Stimulated activated CD4-positive, alpha-beta T cell treated with anti-CD3 and anti-CD28 coated beads, Interleukin-1b, Interleukin-23, amount 100 ng/mL, for 1 hour (primary cell): ENCODE measurements at places on chromosomes 11 and 22.

GRCh38 chr11:24497831-24498230, 978 bp downstream of the LUZP2 start:
- no peak for DNase-seq

GRCh38 chr11:19976281-19976941, 183.9 kb downstream of the DBX1 start:
- no peak for DNase-seq

DNA sequence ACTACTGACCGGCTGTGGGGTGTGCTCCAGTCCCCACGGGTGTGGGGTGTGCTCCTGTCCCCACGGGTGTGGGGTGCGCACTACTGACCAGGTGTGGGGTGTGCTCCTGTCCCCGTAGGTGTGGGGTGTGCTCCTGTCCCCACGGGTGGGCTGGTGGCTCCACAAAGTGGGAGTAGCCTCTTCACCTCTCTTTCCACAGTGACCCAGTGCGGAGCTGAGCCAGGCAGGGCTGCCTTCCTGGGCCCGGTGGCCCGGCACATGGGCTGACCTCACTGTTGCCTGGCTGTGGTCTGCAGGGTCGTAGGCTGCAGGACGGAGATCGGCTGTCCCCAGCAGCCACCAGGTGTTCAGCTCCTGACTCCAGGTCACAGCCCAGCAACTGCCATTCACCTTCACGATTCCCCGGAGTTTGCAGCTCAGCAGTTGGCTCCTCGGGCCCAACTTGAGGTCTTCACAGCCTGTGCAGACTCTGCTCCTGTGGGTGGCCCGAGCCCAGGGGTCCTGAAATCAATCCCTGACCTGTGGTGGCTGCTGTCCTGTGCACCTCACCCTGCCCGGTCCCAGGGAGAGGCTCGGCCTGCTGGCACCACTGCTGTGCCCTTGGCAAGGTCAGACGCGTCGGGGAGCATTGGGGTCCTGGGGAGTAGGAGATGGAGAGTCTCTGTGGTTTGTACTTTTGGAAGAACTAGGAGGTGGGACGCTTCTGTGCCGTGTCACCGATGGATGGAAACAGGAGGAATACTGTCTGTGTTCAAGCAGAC, 414.3 kb downstream of the TBC1D22A start:
- DNase-seq, result no peak

DNA sequence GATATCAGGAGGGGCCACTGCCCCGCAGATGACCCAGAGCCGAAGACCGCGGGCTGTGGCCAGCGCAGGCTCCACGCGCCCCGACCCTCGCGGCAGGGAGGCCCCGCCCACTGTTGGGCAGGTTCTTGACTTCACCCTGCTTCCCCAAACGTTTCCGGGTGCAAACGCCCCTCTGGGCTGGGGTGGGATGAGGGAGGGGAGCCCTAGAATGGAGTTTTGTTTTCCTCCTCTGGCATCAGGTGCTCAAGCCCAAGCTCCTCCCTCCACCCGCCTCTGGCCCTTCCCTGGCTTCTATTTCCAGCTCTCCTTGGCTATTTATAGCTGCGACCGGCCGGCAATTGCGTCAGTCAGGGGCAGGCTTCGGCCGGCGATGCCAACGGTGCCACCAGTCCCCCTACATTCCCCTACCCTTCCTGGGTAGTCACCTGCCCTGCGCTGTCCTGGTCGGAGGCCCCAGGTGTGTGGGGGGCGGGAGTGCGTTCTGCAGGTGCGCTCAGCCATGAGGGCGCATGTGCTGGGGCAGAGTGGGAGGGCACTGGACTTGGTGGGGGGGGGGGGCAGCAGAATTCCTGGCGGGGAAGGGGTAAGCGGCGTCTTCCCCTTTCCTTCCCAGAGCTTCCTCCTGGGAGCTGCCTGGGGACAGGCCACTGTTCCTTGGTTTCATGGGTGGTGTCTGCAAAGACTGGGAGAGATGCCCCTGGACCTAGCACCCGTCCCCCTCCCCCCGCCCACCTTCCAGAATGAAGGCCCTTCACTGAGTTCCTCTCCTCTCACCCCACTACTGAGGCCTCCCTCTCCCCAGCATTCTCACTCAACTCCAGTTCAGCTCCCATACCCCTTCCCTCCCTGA, 23.6 kb downstream of the DUSP8 start:
- no peak for DNase-seq

DNA sequence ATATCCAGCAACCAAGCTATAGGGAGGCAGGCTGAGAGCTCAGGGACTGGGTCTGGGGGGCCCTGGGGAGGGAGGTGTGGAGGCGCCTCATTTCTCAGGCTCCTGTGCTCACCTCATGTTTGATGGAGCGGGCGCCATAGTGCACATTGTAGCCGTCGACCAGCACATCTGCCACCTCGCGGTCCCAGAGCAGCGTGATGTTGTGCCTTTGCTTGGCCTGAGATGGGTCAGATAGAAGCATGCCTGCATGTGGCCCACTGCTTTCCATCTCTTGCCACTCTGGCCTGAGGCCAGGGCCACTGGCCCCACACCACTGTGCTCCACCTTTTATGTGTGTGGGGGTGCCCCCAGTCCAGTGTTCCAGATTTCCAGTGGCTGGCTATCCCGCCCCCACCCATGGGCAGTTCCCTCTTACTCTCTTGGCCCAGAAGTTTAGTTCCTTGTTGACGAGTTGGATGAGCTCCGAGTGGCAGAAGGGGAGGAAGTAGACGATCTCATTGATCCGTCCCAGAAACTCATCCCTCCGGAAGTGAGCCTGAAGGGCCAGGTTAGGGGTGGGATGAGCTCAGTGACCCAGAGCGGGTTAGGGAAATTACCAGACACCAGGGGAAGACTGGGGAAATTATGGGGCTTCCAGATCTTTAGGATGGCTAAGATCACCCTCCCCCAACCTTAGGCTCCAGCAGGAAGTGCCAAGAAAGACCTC, 50.1 kb upstream of the PHOX2A start:
- no peak for DNase-seq

GRCh38 chr22:44698531-44699421, 3.2 kb upstream of the PRR5 start:
- no peak for DNase-seq
